Fibroblast of villous mesenchyme (primary cell): ENCODE measurements at places on chromosomes 12 and 14. TPM values are rescaled to one million over a fixed set of nuclear protein-coding genes. Genes with fewer than 3 reads are reported as not detected.

The RPS6KA5 gene
- 0.86 and 0.97 TPM in 2 replicates for total RNA-seq

The OR4Q2 gene
- not detected in 2 replicates for total RNA-seq

The MGAT4C gene
- not detected in 2 replicates for total RNA-seq

The ADAM20 gene
- 0.64 and 0.86 TPM in 2 replicates for total RNA-seq

The USP44 gene
- total RNA-seq: 3.9 and 5.2 TPM in 2 replicates

The RFLNA gene
- total RNA-seq: 1.9 and 5.6 TPM in 2 replicates

The PLA2G1B gene
- total RNA-seq: not detected in 2 replicates

The VRTN gene
- total RNA-seq: not detected in 2 replicates

The LHX5 gene
- not detected in 2 replicates for total RNA-seq

The HCAR1 gene
- total RNA-seq: 0.43 and 0.97 TPM in 2 replicates

The SLC38A2 gene
- 914 and 1,547 TPM in 2 replicates for total RNA-seq

The VPS37B gene
- 21.2 and 26.4 TPM in 2 replicates for total RNA-seq

The MUCL1 gene
- total RNA-seq: not detected in 2 replicates

The NDRG2 gene
- total RNA-seq: 1.3 TPM in 1 of 2 replicates, not detected in the other

The SPPL3 gene
- total RNA-seq: 8.7 and 9.5 TPM in 2 replicates

The REP15 gene
- 0.86 and 1.3 TPM in 2 replicates for total RNA-seq

The BCL11B gene
- total RNA-seq: not detected in 2 replicates

The SLC16A7 gene
- total RNA-seq: 31.2 and 32.0 TPM in 2 replicates

The ZDHHC22 gene
- total RNA-seq: not detected in 2 replicates

The CMKLR1 gene
- 1.7 and 1.9 TPM in 2 replicates for total RNA-seq

The KCNMB4 gene
- total RNA-seq: 4.2 and 7.3 TPM in 2 replicates

The KRT79 gene
- total RNA-seq: not detected in 2 replicates

The SLC5A8 gene
- total RNA-seq: not detected in 2 replicates

The REM2 gene
- total RNA-seq: under 0.01 and 0.43 TPM in 2 replicates

The ADAM21 gene
- under 0.01 and 0.43 TPM in 2 replicates for total RNA-seq

The TGM1 gene
- 0.64 and 2.2 TPM in 2 replicates for total RNA-seq

The CNTN1 gene
- 1.7 and 2.6 TPM in 2 replicates for total RNA-seq

The RNASE13 gene
- not detected in 2 replicates for total RNA-seq

The ANO2 gene
- total RNA-seq: 0.43 TPM in 1 of 2 replicates, not detected in the other

The KRT85 gene
- total RNA-seq: not detected in 2 replicates

The PRR13 gene
- total RNA-seq: 60.0 and 64.4 TPM in 2 replicates

The BATF gene
- not detected in 2 replicates for total RNA-seq

The TSPAN11 gene
- 0.32 and 0.43 TPM in 2 replicates for total RNA-seq
